ENCODE measurements at places on chromosomes 2 and 18.

DNA sequence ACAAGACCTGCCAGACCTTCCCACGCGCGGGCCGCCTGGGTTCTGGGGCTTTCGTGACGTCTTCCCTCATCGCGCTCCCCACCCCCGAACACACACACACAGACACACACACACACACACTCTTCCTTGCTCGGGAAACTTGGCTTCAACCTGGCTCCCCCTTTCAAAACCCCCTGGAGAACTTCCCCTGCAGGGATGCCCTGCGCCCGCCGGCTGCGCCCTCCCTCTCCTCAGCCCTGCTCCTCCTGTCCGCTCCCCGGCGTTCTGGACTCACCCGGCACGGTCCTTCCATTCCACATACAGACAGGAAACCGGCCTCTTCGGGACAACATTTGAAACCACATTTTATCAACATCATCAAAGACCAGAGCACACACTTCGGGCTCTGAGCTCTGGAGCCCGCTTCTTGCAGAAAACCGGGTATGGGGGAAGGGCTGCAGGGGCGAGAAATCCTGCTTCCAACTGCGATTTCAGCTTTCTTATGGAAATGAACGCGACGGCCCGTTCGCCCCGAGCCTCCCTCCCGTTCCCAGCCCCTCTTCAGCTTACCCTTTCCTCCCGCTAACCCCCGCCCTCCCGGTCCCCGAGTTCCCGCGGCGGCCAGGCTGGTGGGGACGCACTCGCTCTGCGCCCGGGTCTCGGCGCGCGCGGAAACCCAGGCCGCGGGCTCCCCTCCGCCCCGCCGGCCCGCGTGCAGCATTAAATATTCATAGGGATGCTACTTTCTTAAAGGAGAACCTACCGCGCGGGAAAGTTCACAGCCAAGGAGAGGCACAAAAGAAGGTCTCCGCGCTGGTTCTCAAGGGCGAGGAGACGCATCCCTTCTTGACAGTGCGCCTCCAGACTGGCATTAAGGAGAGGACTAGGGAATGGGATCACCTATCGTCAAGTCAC, 18.3 kb downstream of the POU3F3 start:
- DNase-seq, result no peak

GRCh38 chr2:223055140-223055539, 3.1 kb downstream of the KCNE4 start:
- no peak for DNase-seq

DNA sequence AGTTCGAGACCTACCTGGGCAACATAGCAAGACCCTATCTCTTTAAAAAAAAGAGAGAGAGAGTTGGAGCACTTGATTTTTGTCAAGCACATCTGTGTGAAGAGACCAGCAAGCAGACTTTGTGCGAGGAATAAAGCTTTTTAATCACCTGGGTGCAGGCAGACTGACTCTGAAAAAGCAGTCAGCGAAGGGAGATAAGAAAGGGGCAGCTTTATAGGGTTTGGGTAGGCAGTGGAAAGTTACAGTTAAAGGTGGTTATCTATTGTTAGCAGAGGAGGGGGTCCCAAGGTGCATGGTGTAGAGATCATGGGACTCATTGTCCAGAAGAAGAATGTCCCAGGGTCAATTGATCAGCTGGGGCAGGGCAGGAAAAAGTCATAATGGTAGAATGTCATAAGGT, 34.4 kb downstream of the NCL start:
- DNase-seq, result no peak

- DNase-seq, result no peak
These were observed 344.9 kb downstream of the RBM43 start for GRCh38 chr2:150916467-150917396.

GRCh38 chr2:11174222-11174621, 19.0 kb downstream of the SLC66A3 start:
- no peak for DNase-seq

- DNase-seq, result no peak
These were observed 227.5 kb upstream of the SMAD2 start for GRCh38 chr18:48157956-48158355.

DNA sequence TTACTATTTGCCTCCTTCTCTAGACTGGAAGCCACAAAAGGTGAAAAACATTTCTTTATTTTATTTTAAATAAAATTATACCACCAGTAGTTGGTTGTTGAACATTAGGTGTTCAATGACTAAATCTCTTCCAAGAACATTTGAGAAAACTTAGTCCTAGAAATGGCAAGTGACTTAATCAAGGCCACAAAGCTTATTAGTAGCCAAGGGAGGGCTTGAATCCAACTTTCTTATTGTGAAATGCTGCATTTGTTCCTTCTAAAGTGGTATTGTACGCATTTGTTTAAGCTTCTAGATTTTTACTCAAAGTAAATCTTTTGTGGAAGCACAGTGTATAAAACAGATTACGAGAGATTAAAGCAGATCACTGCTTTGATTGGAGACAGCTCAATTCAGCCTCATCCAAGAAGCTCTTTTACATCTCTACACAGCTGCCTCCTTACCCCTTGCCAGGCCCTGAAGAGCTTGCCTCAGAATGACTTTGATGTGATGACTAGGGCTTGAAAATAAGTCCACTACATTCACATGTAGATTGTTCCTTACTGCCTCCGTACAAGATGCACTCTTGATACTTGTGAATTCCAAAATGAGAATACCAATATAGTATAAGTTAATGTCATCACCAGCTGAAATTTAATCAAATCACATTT, 244.8 kb downstream of the XIRP2 start:
- DNase-seq, result no peak

DNA sequence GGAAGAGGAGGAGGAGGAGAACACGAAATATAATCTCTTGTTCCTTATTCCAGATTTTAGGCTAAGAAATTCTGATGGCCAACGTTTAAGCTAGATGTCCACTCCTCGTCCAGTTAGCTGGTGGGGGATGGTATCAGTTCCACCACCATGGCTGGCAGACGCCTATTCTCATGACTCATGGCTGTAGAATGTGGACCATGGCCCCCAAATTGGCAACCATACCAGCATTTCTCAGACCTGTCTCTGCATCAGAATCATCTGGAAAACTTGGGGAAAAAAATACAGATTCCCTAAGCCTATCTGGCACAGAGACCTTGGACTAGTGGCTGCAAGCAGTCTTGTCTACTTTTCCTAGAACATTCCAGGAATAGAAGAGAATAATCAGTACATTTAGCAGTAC, 267.7 kb upstream of the SIX2 start:
- no peak for DNase-seq

DNA sequence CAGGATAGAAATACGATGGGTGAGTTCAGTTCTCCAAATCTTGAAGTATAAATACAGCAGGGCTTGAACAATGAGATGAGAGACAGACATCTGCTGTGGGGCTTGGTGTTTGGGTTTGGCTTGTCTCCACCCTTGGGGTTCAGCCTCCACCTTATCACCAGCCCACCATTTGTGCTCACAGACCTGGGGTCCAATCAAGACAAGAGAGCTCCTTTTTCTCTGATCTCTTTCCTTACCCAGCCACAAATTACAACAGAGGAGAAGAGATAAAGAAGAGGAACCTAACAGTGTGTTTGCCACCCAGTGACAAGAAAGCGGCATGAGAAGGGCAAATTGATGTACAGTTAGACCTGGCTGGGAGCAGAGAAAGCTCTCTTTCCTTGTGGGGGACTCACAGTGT, 204.5 kb upstream of the CXCR4 start:
- DNase-seq, result no peak

DNA sequence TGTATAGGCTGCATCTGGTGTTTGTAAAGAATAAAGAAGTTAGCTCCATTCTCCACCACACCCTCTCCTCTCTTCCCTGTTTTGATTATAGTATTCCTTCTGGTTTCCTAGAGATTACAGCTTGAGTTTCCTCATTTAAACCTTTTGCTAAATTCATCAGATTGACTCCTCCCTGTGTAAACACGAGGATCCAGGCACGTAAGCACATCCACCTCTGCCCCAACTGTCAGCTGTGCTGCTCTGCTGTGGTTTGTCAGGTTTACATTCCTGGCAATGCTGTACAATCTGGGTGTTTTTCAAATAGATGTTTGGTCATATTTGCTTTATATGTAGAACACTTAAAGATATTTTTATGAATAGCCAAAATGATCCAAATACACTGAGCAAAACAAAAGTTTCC, 302.8 kb downstream of the PTGR3 start:
- no peak for DNase-seq

DNA sequence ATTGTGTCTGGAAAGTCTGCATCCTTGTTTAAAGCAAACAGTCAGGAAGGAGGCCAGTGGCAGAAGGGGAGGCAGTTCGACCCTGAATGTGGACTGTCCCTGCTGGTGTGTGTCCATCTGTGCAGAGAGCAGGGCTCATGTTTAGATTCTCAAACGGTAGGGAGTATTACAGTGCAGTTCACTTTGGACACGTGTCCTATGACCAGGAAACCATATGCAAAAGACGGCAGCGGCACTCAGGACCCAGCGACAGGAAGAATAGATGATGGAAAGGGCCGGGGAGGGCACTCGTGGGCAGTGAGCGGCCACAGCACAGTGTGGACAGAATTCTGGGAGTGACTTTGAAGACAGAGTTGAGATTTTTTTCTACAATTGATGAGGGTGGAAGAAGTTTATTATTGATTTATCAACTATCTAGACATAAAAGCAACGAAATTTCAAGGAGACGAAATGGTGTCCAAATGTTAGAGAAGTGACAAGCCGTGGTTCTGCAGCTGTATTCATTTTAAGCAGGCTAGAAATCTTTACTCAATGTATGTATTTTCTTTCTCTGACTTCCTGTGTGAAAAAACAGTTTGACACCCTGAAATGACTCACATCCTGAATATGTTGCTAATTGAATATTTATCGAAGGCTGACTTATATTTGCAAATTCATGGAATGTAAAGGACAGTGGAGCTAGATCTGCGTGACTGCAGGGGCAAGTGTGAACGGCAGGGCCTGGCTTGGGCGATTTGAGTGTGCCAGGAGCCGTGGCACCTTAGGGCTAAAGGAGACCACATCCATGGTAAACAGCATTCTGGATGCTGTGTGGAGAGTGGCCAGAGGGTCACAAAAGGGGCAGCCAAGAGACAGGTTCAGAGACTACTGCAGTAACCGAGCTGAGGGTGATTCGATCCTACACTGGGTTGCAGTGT, 214.2 kb downstream of the PTGR3 start:
- DNase-seq, result no peak

- no peak for DNase-seq
These were observed 1977.7 kb upstream of the LRRTM1 start for GRCh38 chr2:82282111-82282882.

DNA sequence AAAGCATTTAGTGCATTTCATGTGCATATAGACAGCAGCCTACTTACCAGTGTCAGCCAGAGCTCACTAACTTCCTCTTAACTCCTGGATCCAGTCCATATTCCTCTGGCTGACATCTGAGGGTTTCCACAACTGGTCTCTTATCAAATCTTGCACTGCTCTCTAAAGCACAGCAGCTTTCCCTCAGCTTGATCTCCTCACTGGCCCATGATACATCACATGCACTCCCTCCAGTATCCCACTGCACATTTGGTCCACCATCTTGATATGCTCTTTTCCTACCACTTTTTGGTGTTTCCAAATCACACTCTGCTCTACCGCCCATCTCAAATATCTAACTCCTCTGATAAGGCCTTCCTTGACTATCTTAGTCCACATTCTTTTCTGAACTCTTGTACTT, 105.0 kb upstream of the ZFP36L2 start:
- no peak for DNase-seq

DNA sequence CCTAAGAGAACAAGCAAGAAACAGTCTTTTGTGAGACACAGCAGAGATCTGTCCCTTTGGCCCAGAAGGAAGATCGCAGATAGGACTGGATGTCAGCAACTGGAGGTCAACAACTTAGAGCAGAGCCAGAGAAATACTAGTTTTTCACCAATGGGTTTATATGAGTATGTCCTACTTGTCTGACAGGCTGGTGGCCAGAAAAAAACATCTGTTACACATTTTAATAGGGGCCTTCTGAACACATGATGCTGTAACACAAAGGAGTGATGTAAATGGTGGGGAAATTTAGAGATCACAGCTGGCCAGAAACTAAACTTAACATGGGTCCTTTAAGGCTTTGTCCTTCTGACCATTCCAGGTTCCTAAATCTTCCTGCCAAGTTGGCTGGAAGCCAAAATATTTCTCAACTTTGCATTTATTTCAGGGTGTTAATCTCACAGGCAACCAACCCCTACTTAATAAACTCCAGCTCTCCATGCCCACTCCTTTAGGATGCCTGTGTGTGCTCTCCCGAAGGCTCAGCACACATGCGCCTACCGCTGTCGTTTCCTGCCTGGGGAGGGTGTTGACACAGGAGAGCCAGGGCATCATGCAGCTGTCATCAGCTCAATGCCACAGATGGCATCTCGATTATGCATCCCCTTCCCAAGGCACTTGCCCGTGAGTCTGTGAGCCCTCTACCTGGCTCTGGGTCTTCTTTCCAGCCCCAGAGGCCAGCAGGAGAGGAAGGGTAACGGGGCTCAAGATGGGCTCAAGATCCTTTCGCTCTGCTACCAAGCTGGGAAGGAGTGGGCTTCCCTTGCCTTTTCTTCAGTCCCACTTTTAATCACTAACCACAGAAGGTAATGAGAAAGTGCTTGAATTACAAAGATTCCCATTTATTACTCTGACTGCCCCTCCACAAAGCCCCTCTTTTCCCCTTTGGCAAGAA, 252.5 kb downstream of the ETAA1 start:
- DNase-seq, result no peak

- DNase-seq, result no peak
These were observed 234.0 kb downstream of the EIPR1 start for GRCh38 chr2:3143602-3144001.

- no peak for DNase-seq
These were observed 7.6 kb downstream of the ESPNL start for GRCh38 chr2:238107525-238108422.

DNA sequence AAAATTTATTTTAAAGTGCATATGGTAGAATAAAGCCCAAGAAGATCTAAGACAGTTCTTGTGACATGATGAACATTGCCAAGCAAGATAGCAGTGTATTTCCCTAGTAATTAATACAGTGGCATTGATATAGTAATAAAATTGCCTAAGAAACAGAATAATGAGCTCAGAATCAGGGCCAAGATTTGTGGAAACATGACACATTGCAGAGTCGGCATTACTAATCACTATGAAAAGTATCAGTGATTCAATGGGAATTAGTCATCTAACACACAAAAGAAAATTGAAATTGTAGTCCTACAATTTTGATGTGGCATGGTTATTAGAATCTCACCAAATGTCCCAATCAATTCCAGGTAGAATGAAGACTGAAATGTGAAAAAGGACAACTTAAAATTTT, 243.0 kb upstream of the CYRIA start:
- no peak for DNase-seq

DNA sequence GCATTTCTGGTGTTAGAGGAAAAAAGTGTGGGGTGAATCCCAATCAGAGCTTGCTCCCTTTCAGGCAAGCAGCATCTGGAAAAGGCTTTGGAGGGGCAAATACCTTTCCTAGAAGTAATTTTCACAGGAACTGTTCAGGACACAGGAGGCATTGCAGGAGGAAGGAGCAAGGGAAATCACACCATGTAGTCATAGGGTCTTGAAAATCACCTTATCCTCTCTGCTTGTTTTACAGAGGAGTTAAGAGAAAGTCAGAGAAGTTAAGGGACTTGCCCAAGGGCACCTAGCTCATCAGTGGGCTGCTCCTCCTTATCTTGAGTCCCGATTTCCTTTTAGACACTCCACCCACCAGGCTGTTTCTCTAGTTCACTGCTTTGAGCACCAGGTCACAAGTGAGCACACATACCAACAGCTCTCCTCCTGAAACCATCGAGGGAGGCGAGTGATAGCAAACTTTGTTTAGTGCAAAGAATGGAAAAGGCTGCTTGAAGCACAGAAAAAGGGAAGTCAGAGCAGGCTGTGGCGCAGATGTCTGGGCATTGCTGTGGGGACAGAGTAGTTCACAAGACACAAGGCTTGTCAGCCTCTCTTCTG, 89.2 kb upstream of the CXCR4 start:
- no peak for DNase-seq

Measured in NCI-H187 treated with DMSO at 0.1 percent for 48 hours (cell line).